Hematopoietic multipotent progenitor cell treated with erythropoietin and hydrocortisone succinate and interleukin-3 and kit ligand, for 17 days (in vitro differentiated cells): ENCODE measurements at places on chromosomes 4 and X.

GRCh38 chr4:13238936-13239335, 245.2 kb downstream of the RAB28 start:
- no peak for DNase-seq

DNA sequence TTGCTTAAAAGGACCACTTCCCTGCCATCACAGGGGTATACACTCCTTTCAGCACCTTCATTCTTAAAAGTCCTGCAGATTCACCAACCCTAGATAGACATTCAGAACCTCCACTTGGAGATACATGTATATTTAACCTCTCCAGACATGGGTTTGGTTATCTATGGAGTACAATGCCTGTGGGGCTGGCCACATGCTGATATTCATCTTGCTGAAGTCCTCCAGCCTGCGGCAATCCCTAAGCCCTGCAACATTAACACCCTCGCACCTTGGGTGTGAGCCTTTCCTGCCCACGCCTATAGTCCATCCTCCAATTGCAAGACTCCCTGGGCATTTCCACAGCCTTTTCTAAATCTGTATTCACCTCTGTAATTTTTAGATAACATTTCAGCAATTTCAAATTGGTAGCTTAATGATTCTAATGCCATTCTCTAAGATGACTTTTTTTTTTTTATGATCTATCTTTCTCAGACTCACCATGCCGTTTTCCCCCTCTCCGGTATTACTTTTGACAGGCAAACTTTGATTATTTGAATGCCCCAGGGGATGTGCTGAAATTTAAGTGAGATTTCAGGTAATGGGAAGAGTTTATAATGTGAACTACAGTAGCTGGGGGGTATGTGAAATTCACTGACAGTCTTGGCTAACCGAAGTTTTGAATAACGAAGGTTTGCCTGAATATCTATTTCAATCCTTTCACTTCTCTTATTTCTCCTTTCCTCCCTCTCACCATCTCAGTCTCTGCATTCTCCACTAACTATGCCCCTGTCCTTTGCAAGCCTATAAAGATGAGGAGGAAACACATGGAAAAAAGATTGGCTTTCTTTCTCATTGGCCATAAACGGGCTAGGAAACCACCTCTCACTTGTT, 24.1 kb downstream of the CCDC149 start:
- DNase-seq, result no peak

DNA sequence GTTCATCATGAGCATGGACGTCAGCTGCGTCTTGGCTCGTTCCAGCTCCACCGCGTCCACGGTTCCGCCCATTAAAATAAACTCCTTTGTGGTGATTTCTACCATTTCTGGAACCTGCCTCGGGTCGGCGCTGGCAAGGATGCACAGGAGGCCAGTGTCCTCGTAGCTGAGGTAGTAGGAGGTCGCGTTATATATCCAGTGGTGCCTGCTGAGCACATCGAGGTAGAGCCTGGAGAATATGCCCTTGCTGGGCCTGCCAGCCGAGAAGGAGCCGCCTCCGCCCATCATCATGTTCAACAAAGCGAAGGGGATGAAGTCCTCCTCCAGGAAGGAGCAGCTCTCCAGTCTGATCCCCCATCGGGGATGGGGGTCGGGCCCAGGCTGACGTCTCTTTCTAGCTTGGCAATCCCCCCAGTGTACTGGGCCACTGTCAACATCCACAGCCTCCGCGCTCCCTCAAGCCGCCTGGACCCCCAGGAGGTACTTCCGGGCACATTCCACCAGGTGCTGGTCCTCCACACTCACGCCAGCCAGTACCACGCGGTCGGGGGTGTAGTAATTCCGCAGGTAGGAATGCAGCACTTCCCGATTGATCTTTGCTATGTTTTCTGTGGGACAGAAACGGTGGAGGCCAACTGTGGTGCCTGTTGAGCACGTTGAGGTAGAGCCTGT, 120.9 kb upstream of the GRID2 start:
- no peak for DNase-seq

DNA sequence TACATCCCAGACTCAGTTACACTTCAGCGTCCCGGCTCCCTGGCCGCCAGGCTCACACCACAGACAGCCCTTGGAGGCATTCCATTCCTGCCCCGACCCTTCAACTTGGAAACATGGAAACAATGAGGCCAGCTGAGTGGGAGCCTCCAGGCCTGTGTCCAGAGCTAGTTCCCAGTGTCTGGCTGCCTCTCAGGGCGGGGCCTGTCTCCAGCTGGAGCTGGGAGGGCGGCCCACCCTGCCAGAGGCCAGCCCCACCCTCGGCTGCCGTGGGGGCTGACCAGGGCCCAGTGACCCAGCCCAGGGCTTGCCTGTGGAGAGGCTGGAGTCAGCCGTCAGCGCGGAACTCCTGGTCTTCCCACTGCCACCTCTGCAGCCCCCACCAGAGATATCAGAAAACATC, 37.4 kb upstream of the SPON2 start:
- no peak for DNase-seq

- DNase-seq, result no peak
These were observed 88.6 kb downstream of the HHIP start for GRCh38 chr4:144734522-144734921.

DNA sequence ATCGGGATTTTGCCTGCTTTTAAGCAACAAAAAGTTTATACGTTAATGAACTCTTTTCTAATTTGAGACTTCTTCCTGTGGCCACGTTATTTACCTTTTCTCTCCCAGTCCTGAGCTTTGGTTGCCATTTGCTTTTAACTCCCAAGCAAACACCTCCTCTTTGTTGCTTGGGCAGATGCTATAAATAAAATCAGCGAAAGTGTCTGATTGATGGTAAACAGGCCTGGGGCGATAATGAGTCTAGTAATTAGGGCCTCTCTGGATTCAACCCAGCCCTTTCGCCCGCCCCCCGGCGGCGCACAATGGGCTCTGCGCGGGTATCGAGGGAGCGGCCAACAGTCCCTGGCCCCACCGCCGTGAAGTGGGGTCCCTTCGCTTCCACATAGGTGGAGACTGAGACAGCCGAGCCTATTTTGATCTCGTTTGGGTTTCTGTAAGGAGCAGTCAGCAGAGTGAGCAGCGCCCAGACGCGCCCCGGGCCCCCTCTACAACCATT, 790 bp downstream of the CLGN start:
- DNase-seq, result no peak
